RPMI8226 (cell line): ENCODE measurements at places on chromosomes 1 and 21.
A peak's percentile ranks its signal among the peaks of the same experiment; 100 is the strongest.

GRCh38 chr1:172764378-172764777 lies 105.5 kb downstream of the FASLG start:
- DNase-seq = peak; percentile 47

DNA sequence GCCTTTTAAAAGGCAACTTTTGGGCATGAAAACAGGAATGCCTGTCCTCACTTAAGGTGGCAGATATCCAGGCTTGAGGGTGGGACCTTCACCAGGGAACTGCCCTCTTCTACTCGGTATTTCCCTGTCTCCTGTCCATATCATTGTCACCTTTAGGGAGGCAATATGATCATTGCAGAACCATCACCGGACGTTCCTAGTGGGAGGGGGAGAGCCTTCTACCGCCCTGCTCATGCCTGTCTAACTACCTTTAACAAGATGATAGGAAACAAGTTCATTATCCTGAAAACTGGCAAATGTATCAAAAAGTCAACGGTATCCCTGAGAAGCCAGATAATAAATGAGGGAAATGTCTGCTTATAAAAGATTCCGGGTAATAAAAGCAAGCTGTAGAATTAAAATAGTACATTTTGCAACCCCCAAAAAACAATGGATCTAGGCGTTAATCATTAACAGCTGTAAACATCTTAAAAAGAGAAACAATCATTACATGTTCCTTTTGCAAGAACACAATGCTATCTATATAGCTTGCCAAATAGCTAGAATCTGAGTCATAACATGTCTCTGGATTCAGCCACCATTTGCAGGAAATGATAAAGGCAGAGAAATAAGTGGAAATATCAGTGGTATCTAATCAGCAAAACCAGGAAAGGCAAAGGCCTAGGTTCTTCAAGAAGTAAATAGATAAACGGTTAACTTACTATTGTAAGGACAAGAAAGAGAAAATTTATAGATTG lies 852.9 kb upstream of the ADGRL4 start:
- no peak for DNase-seq

GRCh38 chr1:234667600-234668576 lies 57.9 kb upstream of the IRF2BP2 start:
- no peak for DNase-seq

- DNase-seq = no peak
Observed at GRCh38 chr1:32878637-32879041, 7.7 kb upstream of the HPCA start.

DNA sequence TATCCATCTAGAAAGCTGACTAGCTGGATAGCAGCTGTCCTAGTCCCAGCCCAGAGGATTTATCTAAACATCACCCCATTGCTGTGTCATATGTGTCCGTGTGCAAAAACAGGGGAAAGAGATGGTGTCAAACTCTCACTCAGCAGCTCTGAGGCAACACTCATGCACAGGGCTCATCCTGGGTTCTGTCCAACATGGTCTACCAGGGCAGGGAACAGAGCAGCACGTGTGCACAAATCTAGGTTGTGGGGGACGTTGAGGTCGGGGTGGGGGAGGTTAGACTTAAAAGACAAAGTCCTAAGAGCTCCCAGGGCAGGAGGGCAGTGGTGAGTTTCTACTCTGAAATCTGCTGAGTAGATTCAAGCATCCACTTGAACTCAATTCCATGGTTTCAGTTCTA lies 16.2 kb downstream of the PI4KB start:
- DNase-seq = no peak

GRCh38 chr1:221149111-221149510 lies 269.9 kb downstream of the HLX start:
- DNase-seq = no peak

DNA sequence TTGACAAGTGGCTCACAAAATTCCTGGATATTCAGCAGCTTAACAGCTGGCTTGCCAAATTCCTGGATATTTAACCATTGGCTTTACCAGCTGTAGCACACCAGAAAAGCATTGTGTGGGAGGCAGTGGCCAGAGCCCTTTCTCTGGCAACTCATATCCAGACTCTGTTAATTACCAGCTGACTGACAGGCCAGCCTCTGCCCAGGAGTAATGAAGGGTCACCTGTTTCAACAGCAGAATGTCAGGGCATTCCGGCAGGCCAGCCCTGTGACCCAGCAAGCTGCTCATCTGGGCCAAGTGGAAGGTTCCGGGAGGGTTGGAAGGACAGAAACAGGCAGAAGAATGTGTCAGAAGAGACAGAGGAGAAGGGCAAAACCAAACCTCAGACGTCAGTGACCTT lies 35.2 kb upstream of the KIRREL1 start:
- no peak for DNase-seq

DNA sequence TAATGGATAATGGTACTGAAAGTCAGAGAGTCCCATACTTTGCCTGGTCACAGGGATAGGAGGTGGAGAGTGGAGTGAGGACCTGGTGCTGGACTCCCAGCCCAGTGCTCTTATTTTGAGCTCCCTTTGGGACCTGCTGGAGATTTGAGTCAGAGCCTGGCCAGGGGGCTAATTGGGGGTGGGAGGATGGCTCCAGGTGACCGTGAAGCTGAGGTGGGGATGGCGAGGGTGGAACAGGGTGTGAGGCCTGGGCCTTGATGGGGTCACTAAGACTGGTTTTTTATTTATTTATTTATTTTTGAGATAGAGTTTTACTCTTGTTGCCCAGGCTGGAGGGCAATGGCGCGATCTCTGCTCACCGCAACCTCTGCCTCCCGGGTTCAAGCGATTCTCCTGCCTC lies 17.8 kb downstream of the AMPD2 start:
- no peak for DNase-seq

DNA sequence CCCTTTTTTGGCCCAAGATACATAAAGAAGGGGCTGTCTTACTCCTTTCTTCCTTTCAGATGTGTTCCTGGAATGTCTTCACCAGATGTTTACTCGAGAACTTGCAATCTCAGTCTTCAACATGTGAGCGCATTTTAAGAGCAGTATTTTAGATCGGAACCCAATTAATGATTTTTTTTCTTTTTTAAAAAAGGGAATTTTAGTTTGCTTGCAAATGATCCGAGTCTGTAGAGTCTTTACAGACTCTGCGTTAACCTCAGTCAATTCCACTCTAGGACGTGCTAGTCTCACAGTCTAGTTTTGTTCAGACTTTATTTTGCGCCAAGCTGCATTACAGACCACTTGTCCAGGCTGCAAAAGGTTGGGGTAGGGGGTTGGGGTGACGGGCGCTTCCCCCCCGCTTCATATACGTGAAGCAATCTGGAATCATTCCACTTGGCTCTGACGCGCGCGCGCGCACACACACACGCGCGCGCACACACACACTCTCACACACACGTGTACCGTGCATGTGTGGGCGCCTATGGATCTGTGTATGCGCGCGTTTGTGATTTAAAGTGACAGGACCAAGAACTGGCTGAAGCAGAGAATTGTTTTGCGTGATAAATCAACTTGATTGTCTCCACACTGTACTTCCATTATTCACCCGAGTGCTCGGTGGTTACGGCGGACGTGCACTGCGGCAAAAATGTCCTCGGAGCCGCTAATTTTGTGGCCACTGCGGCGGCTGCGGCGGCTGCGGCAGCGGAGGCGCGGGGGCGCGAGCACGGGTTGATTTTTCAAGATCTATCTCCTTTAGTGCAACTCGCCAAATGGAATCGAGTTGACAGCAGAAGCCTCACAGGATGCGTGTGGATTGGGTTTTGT lies 25.6 kb upstream of the NFIA start:
- DNase-seq = peak; percentile 81

GRCh38 chr1:116367256-116367945 lies 5.6 kb upstream of the ATP1A1 start:
- no peak for DNase-seq

DNA sequence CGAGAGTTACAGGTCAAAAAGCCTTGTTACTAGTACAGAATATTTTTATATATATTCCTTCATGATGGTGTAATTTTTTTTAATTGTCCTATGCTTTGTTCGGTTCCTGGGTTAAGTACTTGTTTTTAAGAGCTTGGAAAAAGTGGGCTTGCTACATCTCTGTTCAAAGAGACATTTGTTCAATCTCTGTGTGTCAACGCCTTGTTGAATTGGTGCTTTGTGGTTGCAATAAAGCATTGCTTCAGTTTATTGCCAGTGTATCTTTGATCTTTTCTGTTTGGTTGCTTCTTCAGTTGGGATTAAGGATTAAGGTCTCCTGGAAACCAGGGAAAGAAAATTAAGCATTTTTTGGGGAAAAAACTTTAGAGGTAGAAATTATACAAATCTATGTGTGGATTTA lies 47.7 kb upstream of the DNASE2B start:
- no peak for DNase-seq

DNA sequence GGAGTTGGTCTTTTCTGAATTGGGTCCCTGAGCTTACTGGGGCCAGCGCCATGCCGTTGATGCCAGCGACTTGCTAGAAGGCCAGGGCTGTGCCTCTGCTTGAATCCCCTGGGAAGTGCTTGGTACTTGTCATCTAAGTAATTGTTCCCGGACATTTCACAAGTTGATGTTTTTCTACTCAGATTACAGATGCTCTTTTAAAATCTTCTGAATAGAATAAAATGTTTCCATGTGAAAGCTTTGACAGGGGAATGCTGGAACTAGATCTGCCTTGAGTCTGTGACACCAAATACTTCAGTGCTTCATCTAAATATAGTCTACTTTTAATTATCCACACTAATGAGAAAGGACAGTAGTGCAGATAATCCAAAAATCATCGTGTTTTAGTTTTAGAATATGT lies 38.3 kb downstream of the PTGFRN start:
- no peak for DNase-seq

DNA sequence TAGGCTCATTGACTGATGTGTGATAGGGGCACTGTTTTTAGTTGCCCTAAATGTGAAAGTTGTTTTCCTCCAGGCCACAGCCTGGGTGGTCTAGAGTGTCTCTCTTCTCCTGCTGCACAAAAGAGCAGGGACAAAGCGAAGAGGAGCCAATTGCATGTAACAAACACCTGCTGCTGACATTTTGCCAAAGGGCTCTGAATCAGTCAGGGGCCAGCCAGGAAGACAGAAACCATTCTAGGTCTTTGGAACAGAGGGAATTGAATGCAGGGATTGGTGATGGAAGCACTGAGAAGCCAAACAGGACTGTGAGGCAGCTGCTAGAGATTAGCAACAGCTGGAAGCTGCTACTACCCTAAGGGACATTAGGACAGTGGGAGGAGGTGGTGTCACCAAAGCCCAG lies 185.3 kb upstream of the POU3F1 start:
- no peak for DNase-seq

- no peak for DNase-seq
Observed at GRCh38 chr1:160581961-160582360, 2.7 kb upstream of the CD84 start.

GRCh38 chr1:159687511-159687910 lies 26.9 kb downstream of the CRP start:
- DNase-seq = no peak

DNA sequence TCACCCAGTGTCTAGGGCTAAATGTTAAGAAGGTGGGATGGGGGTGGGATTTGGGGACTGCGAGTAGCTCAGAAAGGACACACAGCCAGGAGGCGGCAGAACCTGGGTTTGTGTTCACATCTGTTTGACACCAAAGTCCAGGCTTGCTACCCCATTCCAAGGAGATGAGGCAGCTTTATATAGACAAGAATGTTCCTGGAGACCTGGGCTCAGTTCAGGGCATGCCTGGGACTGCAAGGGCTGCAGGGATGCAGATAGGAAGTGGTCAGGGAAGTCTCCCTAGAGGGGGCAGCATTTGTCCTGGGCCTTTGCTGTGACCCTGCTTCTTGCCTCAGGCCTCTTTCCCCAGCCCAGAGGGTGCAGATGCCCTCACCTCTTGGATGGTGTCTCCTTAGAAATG lies 16.3 kb downstream of the PADI3 start:
- DNase-seq = no peak

DNA sequence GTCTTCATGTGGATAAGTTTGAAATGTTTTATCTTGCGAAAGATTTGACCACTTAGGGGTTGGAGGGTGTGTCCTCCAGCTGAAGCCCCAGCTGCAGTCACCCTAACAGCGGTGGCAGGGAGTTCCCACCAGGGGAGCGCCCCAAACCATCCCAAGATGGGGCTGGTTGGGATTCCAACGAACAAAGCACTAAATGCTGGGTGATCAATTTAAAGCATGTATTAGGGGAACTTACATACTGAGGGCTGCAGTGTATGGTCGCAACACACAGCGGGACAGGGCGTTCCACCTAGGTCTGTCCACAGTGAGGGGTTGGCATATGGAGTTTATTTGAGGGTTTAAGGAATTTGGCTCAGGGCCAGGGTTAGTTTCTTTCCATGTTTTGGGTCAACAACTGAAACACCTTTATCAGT lies 26.3 kb downstream of the SLC37A1 start:
- DNase-seq = peak; percentile 31

GRCh38 chr1:212167098-212167497 lies 118.1 kb upstream of the PPP2R5A start:
- DNase-seq = no peak

- no peak for DNase-seq
Observed at GRCh38 chr1:113392541-113393128, 2.3 kb downstream of the MAGI3 start.

- DNase-seq = no peak
Observed at GRCh38 chr21:39634507-39634906, 21.8 kb downstream of the B3GALT5 start.

- DNase-seq = peak; percentile 14
Observed at GRCh38 chr1:206467915-206468314, 2.4 kb upstream of the IKBKE start.

DNA sequence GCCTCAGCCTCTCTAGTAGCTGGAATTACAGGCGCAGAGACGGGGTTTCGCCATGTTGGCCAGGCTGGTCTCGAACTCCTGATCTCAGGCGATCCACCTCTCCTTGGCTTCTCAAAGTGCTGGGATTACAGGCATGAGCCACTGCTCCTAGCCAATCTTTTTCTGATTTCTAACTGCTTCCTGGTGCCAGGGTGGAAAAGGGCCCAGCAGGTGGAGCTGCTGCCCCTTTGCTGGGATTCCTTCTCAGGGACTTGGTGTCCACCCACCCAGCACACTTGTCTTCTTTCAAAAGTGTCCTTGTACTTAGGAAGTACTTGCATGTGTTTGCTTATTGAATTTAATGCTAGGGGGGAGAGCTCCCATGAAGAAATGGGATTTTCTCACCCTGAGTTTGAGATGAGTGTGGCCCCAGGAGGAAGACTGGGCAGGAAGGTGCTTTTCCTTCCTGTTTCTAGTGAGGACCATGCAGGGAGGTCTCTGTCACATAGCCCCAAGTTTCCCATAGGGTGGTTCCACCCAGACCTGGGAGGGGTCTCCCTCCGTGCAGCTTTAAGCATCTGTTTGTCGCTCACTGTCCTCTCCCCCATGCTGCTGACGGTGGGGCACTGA lies 14.2 kb downstream of the UTP11 start:
- peak; percentile 56 for DNase-seq

- DNase-seq = no peak
Observed at GRCh38 chr21:42083361-42083690, 12.2 kb downstream of the UMODL1 start.

GRCh38 chr1:110125810-110126209 lies 13.6 kb downstream of the UBL4B start:
- DNase-seq = no peak
